ENCODE measurements at places on chromosomes 3 and 15.

- no peak for DNase-seq
Measured at GRCh38 chr3:10292505-10293419, at the start of gene GHRL. TSS of gene GHRL (minus strand) at chr3:10292947. CDS start at chr3:10290180, 2,767 bp downstream.

GRCh38 chr3:45253316-45253715 is 27.2 kb upstream of the TMEM158 start:
- DNase-seq, result no peak

- no peak for DNase-seq
Measured at GRCh38 chr15:93019090-93019489, 69.9 kb downstream of the RGMA start.

- no peak for DNase-seq
Measured at GRCh38 chr15:60574801-60575631, 96.1 kb upstream of the ICE2 start.

Measured in mesendoderm (in vitro differentiated cells).